ENCODE measurements at places on chromosomes 13 and 19.

DNA sequence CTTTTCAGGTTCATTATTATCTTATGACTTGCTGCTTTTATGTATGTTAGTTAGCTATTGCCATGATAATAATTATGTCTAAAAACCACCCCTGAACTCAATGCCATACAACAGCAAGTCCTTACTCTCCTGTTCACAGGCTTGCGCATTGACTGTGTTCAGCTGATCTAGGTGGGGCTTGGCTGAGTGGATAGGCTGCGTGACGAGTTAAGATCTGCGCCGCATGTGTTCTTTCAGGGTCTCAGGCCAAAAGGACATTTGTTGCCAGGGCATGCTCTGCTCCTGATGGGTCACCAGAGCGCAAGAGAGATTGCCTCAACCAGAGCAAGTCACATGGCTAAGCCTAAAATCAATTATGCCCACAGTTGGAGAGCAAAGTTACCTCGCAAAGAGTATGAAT is 859 bp downstream of the ZNF568 start:
- peak; percentile 27 for DNase-seq

DNA sequence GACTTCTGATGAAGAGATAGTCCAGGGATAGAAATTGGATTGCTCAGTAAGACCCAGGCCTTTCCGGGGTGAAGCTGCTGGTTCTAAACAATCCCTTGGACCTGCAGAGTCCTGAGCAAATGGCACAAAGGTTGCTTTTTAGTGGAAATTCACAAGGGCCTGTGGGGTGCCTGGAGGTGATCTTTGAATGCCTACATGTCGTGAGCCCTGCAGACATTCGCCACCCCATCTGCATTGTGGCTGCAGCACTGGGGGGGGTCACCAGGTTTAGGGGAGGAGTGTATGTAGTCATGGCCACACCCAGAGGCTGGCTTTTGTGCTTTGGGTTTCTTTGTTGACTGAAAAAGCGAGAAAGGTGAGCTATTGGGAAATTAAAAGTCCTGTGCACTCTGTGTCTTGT is 41.4 kb downstream of the SLC7A9 start:
- DNase-seq: no peak

GRCh38 chr13:35849256-35849644 is 281.9 kb downstream of the DCLK1 start:
- DNase-seq: no peak

GRCh38 chr13:106772006-106772601 is 204.2 kb upstream of the ARGLU1 start:
- DNase-seq: no peak

DNA sequence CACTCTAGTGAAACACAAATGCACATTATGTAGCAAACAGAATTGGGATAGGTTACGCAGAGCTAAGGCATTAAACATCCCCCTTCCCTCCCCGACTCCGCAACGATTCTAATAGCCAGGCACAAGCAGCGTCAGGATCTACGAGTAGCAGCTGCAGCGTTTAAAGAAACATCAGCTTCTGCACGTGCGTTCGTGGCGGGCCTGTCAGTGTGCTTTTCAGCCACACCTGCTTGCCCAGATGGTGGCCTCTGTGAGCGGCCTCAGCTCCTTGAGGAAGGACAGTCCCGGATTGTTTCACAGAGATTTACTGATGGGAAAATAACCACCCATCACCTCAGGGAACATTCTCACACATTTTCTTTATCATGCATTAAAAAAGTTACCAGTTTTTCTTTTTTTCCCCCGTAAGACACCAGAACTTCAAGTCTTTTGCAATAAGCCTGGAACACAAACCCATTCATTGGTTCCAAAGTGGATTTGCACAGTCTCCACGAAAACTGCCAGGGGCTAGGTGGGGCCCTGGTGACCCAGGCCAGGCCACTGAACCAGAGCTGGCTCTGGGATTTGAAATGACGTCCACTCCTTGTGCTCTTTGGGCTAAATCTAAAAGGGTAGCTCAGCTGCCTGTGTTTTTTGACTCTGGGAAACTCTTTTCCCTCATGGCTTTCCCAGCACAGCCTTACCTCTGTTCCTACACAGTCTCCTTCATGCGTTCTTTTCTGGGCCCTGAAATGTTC is 325.5 kb downstream of the KCNRG start:
- no peak for DNase-seq

Data from G401 (cell line).